Stimulated activated CD4-positive, alpha-beta T cell treated with anti-CD3 and anti-CD28 coated beads, Interleukin-1b, Interleukin-23, amount 100 ng/mL, for 24 hours (primary cell): ENCODE measurements at places on chromosomes 16 and 17.
A peak's percentile ranks its signal among the peaks of the same experiment; 100 is the strongest.

DNA sequence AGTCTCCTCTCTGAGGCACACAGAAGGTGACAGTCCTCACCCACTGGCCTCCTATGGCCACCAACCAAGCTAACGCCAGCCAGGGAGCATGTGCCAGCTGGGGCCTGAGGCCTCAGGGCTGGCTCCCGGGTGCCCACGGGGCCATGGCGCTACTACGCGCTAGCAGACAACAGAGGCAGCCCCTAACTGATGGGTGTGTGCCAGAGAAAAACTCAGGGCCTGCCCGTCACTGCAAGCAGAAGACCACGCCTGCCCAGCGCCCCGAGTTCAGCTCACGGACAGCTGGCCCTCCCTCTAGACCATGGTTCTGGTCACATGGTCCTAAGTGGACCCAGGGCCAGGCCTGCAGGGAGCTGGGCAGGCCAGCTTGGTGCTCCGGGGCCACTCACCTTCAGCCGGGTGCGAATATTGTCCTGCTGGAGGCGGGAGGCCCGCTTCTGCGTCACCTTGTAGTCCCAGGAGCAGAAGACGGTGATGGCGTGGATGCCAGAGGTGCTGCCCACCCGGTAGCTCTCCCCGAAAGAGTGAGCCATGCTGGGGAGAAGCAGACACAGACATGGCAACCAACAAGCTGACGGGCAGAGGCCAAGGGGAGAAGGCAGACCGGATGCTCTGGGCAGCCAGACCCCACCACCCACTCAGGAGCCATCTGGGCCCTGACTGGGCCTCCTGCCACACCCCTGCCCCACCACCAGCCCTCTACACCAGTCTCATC is 6.2 kb downstream of the TMC6 start:
- DNase-seq, result no peak

GRCh38 chr17:28279411-28279810 is 39.6 kb upstream of the TMEM97 start:
- no peak for DNase-seq

DNA sequence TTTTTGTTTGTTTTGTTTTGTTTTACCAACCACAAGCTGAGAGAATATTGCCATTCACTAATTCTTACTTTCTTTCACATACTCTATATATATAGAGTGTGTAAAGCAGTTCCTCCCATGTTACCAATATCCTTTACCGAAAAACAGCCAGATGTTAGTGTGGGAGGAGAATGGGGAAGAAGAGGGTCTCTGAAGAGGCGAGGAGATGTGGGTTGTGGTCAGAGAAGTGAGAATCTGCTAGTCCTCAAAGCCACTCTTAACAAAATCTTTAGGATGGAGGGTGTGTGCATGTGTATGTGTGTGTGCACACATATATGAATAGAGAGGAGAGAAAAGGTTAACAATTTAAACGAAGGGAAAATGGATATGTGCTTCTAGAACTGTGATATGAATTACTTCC is 80.6 kb downstream of the TUBD1 start:
- no peak for DNase-seq

GRCh38 chr17:29760279-29761039 is 137.7 kb upstream of the CORO6 start:
- peak; percentile 16 for DNase-seq

GRCh38 chr16:28538733-28539596 is at the start of gene NUPR1:
Gene NUPR1 (minus strand): TSS chr16:28538974. CDS start chr16:28538907, 67 bp downstream.
- no peak for DNase-seq

DNA sequence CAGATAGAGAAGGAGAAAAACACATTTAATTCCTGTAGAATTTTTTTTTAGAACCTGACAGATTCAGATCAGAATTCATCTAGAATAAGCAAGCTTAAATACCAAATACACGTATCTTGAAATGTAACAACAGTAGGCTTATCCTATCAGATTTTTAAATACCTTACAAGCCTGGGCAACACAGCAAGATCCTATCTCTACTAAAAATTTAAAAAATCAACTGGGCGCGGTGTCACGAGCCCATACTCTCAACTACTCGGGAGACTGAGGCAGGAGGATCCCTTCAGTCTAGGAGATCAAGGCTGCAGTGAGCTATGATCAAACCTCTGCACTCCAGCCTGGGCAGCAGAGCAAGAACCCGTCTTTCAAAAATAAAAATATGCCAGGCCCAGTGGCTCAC is 13.5 kb downstream of the ACOX1 start:
- DNase-seq, result no peak

- no peak for DNase-seq
Observed at GRCh38 chr16:72961863-72962262, 86.1 kb downstream of the ZFHX3 start.

DNA sequence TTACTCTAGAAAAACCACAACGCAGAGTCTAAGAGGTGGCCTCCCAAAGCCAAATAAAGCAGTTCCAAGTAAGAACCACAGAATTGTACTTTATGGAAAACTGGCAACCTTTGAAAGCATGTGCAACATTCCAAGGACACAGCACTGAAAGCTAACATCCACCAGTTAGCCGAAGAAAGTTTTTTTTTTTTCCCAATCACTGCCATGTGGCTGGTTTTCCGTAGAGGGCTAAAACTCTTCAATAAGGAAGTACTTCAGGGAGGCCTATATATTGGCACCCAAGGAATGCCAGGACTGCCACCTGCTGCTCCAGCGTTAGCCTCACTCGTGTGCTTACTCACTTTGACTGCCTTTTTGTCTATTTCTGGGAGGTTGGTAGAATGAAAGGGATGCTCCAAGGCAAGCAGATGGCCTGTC is 25.2 kb downstream of the CEP95 start:
- no peak for DNase-seq

DNA sequence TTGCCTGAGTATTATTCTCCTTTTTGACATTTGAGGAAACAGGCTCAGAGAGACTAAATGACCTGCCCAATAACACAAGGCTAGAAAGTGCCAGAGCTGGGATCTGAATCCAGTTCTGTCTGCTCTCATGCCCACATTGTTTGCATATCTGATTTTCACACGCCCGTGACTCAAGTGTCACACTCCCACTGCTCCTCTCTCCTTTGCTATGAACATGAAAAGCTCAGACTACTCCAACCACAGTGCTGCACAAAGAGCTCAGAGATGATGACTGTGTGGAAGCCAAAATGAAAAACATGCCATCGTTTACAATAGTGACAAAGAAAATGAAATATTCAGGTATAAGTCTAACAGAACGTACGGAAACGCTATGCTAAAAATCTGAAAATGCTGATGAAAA is 107.9 kb downstream of the SMG6 start:
- DNase-seq, result peak; percentile 37

DNA sequence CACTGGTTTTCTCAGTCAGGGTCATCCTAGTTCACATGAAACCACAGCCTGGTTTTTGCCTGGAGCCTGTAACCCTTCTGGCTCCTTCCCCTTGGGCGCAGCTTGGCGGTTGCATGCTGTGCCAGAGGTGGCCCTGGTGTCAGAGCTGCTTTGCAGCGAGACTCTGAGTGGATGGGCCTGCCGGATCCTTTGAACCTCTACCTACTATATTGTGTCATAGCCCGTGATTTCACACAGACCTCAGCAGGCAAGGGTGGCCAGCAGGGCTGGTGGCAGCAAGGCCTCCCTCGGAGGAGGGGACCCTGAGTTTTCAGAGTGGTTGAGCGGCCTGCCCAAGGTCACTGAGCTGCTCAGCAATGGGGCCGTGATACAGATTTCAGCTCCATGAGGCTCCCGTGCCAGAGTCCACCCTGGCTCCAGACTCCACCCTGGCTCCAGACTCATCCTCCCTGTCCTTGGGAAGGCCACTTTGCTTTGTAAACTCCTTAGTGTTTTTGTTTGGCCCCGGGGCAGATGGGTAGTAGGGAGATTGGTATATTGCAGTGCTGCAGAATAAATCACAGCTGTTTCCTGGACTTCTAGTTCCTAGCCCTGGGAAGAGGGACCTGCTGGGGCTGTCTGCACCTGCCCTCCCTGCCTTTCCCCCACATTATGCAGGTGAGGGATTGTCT is 9.7 kb downstream of the MPRIP start:
- DNase-seq, result no peak

DNA sequence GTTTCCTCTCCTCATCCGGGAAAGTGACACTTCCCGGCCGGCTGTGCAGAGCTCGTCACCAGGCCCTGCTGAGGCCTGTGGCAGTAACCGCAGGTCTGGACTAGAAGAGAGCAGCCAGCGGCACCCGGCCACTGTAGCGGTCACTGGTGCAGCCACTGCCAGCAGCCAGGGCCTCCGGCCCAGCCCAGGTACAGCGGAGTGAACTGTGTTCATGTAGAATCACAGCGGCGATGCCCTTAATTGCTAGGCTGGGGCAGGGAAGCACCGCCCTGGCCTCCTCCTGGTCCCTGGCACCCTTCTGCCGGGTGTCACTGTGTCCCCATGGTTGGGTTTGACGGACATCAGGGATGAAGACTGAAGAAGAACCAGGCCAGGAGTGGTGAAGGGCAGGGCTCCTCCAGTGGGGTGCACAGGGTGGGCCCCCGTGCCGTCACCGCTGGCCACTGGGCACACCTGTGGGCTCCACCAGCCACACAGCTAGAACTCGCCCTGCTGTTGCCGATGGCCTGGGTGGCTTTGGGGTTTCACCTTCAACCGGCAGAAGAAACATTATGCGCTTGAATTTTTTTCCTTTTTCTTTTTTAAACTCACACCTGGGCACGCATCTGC is 165.2 kb upstream of the CHMP6 start:
- no peak for DNase-seq

GRCh38 chr16:29310852-29311314 is 95.6 kb downstream of the NPIPB11 start:
- DNase-seq, result no peak

DNA sequence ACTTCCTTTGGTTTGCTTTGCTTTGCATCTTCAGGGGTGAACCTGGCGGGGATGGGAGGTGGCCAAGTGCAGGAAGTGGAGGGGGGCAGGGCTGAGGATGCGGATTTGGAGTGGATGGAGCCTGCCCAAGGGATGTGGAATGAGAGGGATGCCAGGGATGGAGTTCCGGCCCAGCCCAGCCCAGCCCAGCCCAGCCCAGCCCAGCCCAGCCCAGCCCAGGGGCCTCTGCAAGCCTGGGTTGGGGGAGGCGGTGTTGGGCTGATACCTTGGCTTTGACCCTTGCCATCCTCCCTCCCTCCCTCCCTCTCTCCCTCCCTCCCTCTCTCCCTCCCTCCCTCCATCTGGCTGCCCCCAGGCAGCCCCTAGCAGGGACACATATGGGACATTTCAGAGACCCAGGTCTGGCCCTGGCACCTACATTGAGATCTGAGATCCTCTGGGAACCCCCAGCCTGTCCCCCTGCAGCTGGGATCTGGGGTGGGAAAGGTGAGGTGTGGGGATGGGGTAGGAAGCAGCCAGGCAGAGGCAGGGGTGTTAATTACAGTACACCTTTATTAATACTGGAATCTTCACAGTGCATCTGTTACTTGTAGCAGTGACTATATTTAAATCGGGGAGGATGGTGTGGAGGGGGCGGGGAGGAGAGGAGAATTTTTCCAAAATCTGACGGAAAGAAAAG is 14.5 kb downstream of the IL34 start:
- DNase-seq, result no peak

DNA sequence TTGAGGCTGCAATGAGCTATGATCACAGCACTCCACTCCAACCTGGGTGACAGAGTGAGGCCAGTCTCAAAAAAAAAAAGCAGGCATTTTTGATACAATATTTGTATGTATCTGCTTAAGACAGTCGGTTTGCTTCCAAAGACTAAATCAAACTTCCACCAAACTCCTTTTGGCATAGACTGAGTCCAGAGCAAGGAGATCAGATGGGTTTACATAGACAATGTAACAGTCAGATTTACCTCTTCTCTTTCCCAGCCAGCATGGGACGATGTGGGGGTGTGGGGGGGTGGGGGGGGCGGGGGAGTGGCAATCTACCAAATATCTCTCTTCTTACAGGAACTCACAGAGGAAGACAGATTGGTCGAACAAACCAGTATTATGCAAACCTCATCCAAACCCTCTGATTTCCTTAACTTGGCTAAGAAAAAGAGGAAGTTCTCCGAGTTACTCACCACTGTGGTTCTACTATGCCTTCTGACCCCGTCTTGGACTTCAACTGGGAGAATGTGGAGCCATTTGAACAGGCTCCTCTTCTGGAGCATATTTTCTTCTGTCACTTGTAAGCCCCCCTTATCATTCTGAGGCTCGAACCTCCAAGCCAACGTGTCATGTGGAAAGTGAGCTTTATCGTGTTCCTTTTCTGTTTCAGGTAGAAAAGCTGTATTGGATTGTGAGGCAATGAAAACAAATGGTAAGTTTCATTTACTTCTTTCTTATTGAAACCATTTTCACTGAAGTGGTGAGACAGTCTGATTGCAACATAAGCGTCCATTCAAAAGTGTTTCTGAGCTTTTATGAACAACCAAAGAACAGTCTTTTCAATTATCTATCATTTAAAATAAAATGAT is at the start of gene MILR1:
MILR1 (plus strand) TSS at position 451 of the 848 bp plus-strand sequence; CDS start at position 505, 54 bp downstream.
- DNase-seq, result no peak

DNA sequence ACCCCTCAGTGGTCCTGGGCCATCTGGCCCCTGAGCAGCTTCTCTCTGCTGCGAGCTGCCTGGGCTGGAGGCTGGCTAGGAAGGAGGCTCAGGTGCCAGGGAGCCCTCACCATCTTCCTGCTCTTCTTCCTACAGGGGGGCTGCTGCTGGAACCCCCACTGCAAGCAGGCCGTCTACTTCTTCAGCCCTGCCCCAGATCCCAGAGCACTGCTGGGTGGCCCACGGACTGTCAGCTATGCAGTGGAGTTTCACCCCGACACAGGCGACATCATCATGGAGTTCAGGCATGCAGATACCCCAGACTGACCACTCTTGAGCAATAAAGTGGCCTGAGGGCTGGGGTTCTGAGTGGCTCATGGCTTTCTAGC is 46.1 kb downstream of the PRMT7 start:
- DNase-seq, result no peak

DNA sequence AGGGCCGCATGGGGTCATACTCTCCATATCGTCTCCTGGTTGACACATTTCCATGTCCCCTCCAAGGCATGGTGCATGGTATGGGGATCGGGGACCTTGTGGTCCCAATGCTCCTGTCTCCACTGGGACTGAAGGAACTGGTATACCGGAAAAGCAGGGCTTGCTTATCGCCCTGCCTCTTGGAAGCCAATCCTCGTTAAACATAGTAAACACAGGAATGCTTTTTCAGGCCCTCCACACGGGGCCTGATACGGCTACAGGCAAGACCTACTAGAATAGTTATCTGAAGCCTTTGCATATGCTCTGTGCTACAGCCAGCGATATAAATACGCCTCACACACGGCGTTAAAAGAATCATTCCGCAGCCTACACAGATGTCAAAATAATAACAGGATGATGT is 159.5 kb downstream of the SHISA9 start:
- no peak for DNase-seq

- DNase-seq, result no peak
Observed at GRCh38 chr16:87119168-87119567, 198.0 kb downstream of the C16orf95 start.

GRCh38 chr17:33522623-33523022 is 229.5 kb upstream of the ASIC2 start:
- DNase-seq, result no peak

GRCh38 chr17:36629252-36629847 is 28.0 kb downstream of the MRM1 start:
- DNase-seq, result peak; percentile 59

DNA sequence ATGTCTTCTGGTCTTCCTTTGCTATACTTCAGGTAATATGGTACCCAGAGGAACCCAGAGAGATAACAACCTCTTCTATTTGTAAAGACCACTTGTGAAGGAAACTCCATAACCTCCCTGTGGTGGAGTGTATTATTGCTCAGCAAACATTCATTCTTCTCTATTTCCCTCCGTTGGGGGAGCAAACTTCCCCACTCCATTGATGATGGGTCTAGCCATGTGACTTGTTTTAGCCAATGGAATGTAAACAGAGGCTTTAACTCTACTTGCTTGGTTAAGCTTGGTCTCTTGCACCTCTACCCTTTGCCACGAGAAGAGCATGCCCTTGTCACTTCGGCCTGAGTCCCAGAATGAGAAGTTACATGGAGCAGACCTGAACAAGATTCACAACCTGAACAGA is 30.0 kb upstream of the SKAP1 start:
- no peak for DNase-seq

- no peak for DNase-seq
Observed at GRCh38 chr17:77783991-77784820, 174.3 kb upstream of the TNRC6C start.
